ENCODE measurements at places on chromosomes 12 and 14.

GRCh38 chr14:63032076-63032475 is 13.2 kb downstream of the KCNH5 start:
- no peak for DNase-seq

DNA sequence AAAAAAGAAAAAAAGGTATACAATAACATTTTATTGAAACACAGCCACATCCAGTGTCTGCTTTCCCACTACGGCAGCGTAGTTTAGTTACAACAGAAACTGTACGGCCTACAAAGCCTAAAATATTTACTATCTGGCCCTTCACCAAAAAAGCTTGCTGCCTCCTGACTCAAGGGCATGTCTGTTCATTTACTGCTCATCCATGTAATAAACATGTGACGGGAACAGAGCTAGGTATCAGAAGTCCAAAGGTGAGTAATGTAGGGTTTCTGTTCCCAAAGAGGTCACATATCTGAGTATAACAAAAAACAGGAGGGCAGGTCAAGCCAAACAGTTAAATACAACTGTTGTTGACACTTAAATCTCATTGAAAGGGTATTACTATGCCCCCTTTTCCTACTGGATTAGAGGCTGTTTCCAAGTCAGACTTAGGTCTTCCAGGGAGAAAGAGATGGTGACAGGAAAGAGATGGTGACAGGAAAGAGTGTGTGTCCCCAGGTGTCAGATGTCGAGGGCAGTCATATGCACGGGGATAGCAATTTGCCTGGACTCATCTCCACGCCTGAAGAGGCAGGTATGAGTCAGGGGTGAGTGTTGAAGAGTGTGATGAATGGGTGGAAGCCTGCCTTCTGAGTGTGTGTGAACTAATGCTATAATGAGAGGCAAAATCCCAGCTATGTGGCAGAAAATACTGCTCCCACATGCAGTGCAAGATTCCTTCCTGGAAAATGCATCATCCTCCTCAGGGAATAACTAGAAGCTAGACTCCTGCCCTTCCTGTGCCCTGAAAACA is 77.7 kb downstream of the MAP3K9 start:
- DNase-seq = no peak

GRCh38 chr14:27222671-27223070 is 624.8 kb upstream of the NOVA1 start:
- no peak for DNase-seq

- no peak for DNase-seq
Measured at GRCh38 chr14:20372796-20373195, 29.4 kb downstream of the PARP2 start.

DNA sequence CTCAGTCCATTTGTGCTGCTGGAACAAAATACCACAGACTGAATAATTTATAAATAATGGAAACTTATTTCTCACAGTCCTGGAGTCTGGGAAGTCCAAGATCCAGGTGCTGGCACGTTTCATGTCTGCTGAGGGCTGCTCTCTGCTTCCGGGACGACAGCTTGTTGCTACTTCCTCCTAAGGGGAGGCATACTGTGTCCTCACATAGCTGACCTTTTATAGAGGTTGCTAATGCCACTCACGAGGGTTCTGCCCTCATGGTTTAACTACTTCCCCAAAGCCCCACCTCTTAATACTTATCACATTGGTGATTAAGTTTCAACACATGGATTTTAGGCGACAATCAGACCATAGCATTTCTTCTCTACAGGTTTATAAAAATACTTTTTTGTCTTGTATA is 411.1 kb downstream of the NRXN3 start:
- DNase-seq = no peak

GRCh38 chr12:81541121-81541520 is 218.0 kb downstream of the PPFIA2 start:
- no peak for DNase-seq

DNA sequence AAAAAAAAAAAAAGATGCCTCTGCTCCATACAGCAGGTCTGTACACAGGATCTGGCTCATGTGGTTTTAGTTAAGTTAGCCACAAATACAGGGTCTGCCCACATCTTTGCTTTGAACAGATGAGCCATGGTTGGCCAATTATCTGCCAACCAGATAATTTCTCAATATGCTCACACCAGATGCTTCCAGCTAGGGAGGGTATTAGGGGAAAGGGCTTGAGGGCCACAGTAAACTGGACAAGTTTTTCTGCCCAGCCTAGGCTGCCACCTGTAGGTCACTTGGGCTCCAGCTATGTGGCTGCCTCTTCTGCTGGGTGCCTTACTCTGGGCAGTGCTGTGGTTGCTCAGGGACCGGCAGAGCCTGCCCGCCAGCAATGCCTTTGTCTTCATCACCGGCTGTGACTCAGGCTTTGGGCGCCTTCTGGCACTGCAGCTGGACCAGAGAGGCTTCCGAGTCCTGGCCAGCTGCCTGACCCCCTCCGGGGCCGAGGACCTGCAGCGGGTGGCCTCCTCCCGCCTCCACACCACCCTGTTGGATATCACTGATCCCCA is 776 bp downstream of the RDH5 start:
- DNase-seq = no peak

GRCh38 chr14:32588448-32589320 is 259.6 kb downstream of the AKAP6 start:
- no peak for DNase-seq

DNA sequence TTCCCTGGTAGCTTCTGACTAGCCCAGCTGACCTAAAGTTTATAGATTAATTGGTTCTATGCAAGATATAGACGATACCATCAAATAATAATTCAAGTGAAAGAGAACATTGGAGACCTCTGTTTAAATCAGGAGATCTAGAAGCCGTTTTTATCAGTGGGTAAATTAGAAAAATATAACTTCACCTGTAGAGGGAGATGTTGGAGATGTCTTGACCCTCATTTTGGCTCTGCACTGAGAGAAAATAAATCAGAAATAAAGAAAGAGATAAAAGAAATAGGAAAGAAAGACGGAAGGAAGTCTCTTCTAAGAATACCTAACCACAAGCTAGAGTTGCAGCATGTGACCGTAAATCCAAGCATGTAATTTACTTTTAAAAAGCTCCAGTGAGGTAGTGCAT is 684.5 kb downstream of the C12orf50 start:
- no peak for DNase-seq

DNA sequence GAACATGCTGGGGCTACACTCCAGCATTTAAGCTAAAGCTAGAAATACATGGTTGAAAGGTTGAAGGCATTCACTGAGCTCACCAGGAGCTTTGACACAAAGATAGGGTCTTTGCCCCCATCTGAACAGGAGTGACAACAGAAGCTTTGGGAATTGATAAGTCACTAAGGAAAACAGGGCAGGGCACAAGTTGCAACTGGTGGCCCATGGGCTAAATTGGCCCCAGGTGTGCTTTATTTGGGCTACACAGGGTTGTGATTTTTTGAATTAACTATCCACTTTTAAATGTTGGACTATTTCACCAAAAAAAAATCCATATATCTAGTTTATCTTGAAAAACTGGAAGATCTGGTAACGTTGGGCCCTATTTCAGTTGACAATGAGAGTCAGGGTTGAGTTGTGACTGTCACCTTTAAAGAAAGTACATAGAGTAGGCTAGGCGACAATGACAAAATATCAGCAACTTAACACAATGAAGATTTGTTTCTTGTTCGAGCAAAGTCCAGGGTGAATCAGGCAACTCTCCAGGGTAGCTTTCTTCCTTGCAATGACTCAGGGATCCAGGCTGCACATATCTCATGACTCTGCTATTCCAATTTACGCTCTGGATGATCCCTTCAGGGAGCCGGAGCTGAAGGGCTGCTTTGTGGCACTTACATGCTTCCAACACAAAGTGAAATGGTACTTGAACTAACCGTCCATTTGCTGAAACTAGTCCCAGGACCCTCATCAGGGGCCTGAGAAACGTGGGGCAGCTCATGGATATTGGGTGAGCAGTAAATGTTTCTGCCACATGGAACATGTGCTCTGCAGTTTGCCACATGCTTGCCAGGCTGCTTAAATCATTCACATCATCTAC is 13.3 kb upstream of the EIF4B start:
- DNase-seq = no peak

GRCh38 chr14:83384253-83384652 is 1850.6 kb upstream of the SEL1L start:
- DNase-seq = no peak

GRCh38 chr12:46179693-46180452 is 89.0 kb downstream of the SLC38A1 start:
- DNase-seq = no peak

All from mesothelial cell of epicardium (in vitro differentiated cells).